ENCODE measurements at places on chromosomes 13 and 19. TPM values are rescaled to one million over a fixed set of nuclear protein-coding genes. Genes with fewer than 3 reads are reported as not detected.
A peak's percentile ranks its signal among the peaks of the same experiment; 100 is the strongest.

DNA sequence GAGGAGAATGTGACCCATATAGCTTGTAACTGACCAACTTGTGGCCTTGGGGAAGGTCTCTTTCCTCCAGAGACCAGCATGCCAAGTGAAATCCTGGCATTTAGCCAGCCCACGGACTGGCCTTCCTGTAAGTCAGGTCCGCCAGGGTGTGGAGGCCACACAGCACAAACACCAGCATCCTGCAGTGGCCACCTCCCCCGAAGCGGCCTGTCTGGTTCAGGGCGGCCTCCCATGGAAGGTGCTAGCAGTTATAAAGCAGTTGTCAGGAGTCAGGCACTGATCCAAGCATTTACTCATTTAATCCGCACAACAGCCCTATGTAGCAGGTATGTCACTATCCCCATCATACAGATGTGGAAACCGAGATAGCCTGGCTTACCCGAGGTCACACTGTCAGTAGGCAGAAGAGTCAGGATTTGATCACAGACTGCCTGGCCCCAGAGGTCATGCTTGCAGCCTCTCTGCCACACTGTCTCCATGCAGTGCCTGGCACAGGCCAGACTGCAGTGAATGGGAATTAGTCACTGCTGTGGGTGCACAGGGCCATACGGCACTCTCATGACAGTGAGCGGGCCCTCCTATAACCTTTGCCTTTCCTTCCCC lies 36.7 kb downstream of the CAPN12 start:
- no peaks in the 10 kb centered on the region for H3K27me3 ChIP-seq
- peak overlapping the region; percentile 4 for H3K27ac ChIP-seq
- peak; percentile 36 for DNase-seq
- no peak overlapping the region for H3K4me3 ChIP-seq
- peaks cover 62% of the 10 kb centered on the region for H3K36me3 ChIP-seq
- peaks cover 7% of the 10 kb centered on the region for H3K4me1 ChIP-seq

GRCh38 chr13:48504606-48505005 lies 28.3 kb downstream of the RCBTB2 start:
- no peak overlapping the region for H3K4me3 ChIP-seq
- no peak for DNase-seq
- H3K27ac ChIP-seq = no peak overlapping the region
- H3K4me1 ChIP-seq = peaks cover 13% of the 10 kb centered on the region

Gene TINCR
- total RNA-seq = not detected

DNA sequence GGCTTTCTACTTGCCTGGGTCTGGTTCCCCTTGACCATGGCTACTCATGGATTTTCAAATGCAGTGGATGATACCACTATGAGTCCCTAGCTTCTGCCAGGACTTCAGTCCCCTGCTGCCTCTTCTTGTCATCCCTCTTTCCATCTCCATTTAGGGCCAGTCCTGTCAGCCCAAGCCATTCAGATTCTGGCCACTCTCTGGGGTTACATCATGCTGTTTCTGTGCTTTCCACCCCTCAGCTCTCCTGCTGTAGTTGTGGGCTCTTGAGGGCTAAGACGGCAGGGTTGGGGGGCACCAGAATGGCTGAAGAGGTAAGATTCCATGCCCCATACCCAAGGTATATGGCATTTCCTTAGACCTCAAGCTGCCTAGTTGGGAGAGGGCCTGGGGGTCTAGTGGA lies 13.2 kb upstream of the ZNF492 start:
- H3K36me3 ChIP-seq = no peaks in the 10 kb centered on the region
- H3K4me1 ChIP-seq = no peaks in the 10 kb centered on the region
- DNase-seq = no peak
- no peak overlapping the region for H3K27ac ChIP-seq

Gene ARL11
- not detected for total RNA-seq

- H3K27me3 ChIP-seq = no peaks in the 10 kb centered on the region
- H3K4me1 ChIP-seq = no peaks in the 10 kb centered on the region
- no peaks in the 10 kb centered on the region for H3K36me3 ChIP-seq
- H3K4me3 ChIP-seq = no peak overlapping the region
- no peak for DNase-seq
Observed at GRCh38 chr13:112685896-112686295, 3.9 kb upstream of the ATP11A start.

DNA sequence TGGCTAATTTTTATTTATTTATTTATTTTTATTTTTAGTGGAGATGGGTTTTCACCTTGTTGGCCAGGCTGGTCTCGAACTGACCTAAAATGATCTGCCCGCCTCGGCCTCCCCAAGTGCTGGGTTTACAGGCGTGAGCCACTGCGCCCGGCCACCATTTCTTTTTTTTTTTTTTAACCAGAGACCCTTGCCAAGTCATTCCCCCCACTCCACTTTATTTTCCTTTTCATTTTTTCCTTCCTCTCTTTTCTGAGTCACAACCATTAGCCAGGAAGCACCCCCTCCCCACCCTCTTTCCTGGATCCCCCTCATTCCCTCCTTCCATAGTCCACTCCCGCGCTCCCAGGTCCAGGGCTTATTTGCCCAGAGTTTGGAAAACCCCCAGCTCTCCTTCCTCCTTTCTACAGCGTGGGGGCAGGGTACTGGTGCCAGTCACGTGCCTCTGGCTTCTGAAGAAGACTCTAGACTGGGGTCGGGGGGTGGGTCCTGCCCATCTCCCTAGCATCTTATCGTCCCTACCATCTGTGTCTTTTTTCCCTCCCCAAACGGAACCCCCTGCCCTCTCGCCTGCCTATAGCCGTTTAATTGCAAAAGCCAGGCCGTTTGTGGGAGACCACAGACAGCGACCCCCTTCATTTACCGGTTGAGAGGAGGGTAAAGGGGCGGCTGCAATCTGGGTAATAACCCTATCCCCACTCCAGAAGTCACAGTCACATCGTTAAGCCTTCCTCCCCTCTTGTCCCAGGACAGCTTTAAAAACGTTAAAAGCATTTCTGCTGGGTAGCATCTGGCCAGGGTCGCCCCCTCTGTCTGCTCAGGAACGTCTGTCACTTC lies 1.1 kb upstream of the CALR start:
- H3K4me1 ChIP-seq = peaks cover 20% of the 10 kb centered on the region
- H3K4me3 ChIP-seq = peak overlapping the region; percentile 73
- no peaks in the 10 kb centered on the region for H3K27me3 ChIP-seq
- DNase-seq = no peak
- H3K36me3 ChIP-seq = peaks cover 24% of the 10 kb centered on the region
- H3K27ac ChIP-seq = no peak overlapping the region

- DNase-seq = no peak
- no peaks in the 10 kb centered on the region for H3K27me3 ChIP-seq
- no peak overlapping the region for H3K4me3 ChIP-seq
- H3K4me1 ChIP-seq = 0 out of 2 replicates have a peak, but pooled peaks cover 6% of the 10 kb centered on the region
Observed at GRCh38 chr19:34504273-34504808, 22.8 kb downstream of the WTIP start.

- no peaks in the 10 kb centered on the region for H3K4me1 ChIP-seq
- no peak overlapping the region for H3K4me3 ChIP-seq
- H3K36me3 ChIP-seq = no peaks in the 10 kb centered on the region
Observed at GRCh38 chr13:93956426-93956825, 523.1 kb downstream of the DCT start.

Gene ACP7
- not detected for total RNA-seq

- 0 out of 2 replicates have a peak, but pooled peaks cover 6% of the 10 kb centered on the region for H3K27me3 ChIP-seq
- no peak for DNase-seq
- H3K27ac ChIP-seq = no peak overlapping the region
- no peaks in the 10 kb centered on the region for H3K36me3 ChIP-seq
- no peaks in the 10 kb centered on the region for H3K4me1 ChIP-seq
- no peak overlapping the region for H3K4me3 ChIP-seq
Observed at GRCh38 chr13:111514610-111515306, 194.3 kb downstream of the TEX29 start.

DNA sequence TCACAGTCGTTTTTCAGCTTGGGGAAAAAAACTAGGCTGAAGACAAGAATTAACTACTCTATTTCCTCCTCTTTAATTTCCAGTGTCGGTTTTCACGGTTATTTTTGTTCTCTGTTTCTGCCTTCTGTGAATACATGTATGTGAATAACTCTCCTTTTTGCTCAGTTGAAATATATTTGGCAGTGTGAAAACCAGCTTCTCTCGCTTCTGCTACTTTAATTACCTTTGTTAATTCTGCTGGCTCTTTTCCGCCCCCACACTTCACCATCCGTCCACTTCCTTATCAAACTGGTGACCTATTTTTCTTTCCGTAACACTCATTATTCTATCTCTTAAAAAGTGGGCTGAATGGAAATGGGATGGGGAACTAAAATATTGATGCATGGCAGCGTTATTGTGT lies 126.4 kb downstream of the POU4F1 start:
- no peaks in the 10 kb centered on the region for H3K4me1 ChIP-seq
- H3K27ac ChIP-seq = no peak overlapping the region
- no peaks in the 10 kb centered on the region for H3K36me3 ChIP-seq
- H3K27me3 ChIP-seq = no peaks in the 10 kb centered on the region

DNA sequence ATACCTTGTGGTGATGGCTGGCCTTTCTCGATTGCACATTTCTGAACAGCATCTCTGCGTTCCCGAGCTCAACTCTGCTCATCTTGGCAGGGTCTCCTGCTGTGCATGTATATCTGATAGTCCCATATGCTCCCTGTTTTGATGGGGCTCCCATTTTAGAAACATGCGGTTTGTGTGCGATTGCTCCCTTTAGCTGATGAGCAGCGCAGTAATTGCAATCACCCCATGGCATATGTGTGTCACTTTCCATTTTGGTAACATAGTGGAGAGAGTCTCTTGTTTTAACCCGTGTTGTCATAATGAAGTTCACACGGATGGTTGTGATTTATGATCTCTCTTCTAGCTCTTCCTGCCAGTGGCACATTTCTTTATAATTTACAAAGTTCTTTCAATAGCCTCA lies 144.7 kb downstream of the MTUS2 start:
- no peak for DNase-seq
- H3K4me1 ChIP-seq = no peaks in the 10 kb centered on the region
- no peaks in the 10 kb centered on the region for H3K27me3 ChIP-seq
- H3K27ac ChIP-seq = no peak overlapping the region

- no peaks in the 10 kb centered on the region for H3K36me3 ChIP-seq
- no peaks in the 10 kb centered on the region for H3K4me1 ChIP-seq
- H3K27ac ChIP-seq = no peak overlapping the region
- H3K27me3 ChIP-seq = no peaks in the 10 kb centered on the region
- no peak overlapping the region for H3K4me3 ChIP-seq
Observed at GRCh38 chr13:36555151-36555986, 118.5 kb upstream of the SERTM1 start.

GRCh38 chr13:30023196-30023895 lies 172.9 kb upstream of the UBL3 start:
- DNase-seq = no peak
- no peak overlapping the region for H3K27ac ChIP-seq
- H3K36me3 ChIP-seq = no peaks in the 10 kb centered on the region
- no peak overlapping the region for H3K4me3 ChIP-seq
- H3K4me1 ChIP-seq = peaks cover 56% of the 10 kb centered on the region
- no peaks in the 10 kb centered on the region for H3K27me3 ChIP-seq

Gene PGLYRP2
- total RNA-seq = not detected

DNA sequence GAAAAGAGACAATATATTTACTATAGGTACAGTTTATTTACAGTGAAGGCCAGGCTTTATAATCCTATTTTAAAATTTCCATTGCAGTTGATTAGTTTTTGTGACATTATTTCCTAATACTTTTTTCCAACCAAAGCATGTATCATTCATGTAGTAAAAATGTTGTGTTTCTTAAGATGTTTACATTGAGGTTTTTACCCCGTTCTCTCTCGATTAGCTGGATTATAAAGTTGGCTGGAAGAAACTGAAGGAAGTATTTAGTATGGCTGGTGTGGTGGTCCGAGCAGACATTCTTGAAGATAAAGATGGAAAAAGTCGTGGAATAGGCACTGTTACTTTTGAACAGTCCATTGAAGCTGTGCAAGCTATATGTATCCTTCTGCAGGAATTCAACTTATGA lies 21.2 kb downstream of the HNRNPM start:
- H3K36me3 ChIP-seq = peaks cover 60% of the 10 kb centered on the region
- H3K4me3 ChIP-seq = no peak overlapping the region
- DNase-seq = no peak
- H3K27ac ChIP-seq = no peak overlapping the region
- H3K27me3 ChIP-seq = no peaks in the 10 kb centered on the region

Gene WASF3
- 19.9 TPM for total RNA-seq

GRCh38 chr19:43408043-43408442 lies 6.6 kb upstream of the TEX101 start:
- peaks cover 35% of the 10 kb centered on the region for H3K27me3 ChIP-seq
- no peak overlapping the region for H3K4me3 ChIP-seq
- no peaks in the 10 kb centered on the region for H3K36me3 ChIP-seq
- no peak overlapping the region for H3K27ac ChIP-seq
- no peak for DNase-seq
- no peaks in the 10 kb centered on the region for H3K4me1 ChIP-seq

DNA sequence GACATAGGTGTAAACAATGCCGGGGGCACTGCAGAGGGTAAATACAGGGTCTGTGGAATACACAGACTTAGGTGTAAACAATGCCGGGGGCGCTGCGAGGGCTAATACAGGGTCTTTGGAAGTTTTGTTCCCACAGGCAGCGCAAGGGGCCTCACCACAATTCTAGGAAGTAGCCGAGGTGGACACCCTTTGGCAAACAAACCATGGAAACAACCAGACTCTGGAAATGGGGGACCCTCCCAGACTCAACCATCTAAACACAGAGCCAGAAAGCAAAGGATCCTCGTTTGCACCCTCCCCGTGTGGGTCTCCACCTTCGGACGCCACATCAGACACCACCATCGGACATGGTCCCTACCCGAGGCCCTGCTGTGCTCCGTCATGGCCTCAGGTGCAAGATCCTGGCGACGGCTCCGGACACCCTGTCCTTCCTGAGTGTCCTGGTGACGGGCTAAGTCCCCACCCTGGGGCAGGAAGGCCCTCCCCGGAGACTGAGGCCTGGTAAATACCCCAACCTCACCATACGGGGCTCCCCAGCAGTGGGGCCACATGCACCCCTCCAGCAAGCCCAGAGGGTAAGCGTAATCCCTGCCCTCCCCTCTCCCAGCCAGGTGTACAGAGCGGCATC lies 16.7 kb upstream of the PLPP2 start:
- H3K27me3 ChIP-seq = no peaks in the 10 kb centered on the region
- H3K4me1 ChIP-seq = no peaks in the 10 kb centered on the region
- H3K36me3 ChIP-seq = no peaks in the 10 kb centered on the region
- H3K4me3 ChIP-seq = no peak overlapping the region
- no peak for DNase-seq

Gene CHST8
- 0.89 TPM for total RNA-seq

DNA sequence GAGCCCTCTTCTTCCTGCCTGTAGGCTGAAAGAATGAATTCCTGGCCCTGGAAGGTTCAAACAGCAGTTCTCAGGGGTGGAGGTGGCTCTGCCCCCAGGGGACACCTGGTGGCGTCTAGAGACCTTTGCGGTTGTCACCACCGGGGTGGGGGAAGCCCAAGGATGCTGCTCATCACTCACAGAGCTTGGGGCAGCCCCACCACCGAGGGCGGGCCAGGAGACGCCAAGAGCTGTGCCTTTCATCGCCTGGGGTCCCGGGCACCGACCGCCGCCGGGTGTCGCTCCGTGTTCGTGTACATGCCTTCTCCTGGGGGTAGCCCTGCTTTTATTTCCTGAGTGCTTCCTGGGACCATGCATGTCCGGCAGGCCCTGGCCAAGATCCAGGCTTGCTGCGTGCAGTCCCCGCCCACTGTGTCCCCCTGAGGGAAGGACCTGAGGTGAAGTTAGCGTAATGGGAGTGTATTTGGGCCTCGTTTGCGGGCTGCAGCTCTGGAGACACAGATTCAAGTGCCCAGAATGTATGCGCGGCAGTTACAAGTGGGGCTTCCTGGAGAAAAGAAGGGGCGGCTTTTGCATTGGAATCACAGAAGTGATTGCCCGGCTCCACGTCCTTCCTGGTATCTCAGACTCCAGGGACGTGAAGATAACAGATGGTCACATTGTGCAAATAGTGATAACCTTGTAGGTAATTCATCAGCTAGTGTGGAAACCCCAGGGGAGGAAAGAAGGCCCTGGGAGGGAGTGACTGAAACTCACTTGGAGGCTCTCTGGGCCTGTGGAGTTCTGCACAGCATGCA lies 7.8 kb downstream of the DOT1L start:
- H3K4me3 ChIP-seq = no peak overlapping the region
- peaks cover 43% of the 10 kb centered on the region for H3K4me1 ChIP-seq
- no peak overlapping the region for H3K27ac ChIP-seq
- H3K27me3 ChIP-seq = no peaks in the 10 kb centered on the region
- no peaks in the 10 kb centered on the region for H3K36me3 ChIP-seq

Measured in GM23248 (cell line).